ENCODE measurements at places on chromosomes 4 and X.

DNA sequence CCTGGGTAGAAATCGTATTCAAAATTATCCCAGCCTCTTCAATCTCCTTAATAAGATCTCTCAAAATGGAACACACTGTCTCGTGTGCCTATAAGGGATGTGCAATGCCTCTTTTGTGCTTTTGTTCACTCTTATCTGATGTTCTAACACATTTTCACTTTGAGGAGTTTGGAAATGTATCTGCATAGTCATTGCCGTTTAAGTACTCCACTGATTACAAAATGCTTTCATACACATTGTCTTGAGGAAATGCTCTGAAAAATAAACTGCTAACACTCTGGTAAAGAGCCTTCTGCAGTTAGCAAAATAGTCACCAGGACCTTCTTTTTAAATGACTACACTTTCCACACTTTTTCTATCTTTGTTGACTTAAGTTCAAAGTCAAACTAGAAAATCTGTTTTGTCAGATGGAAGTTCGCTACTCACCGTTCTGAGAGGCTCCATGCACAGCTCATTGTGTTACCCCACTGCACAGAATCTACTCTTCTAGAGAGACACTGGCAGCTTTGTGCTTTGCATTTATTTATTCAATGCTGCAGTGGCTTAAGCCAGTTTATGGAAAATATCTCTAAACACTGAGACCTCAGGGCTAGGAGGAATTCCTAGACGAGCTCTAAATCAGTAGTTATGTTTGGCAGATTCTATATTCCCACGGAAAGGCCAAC is 159.0 kb downstream of the CHIC2 start:
- DNase-seq: no peak

GRCh38 chr4:77167866-77168265 is 10.9 kb downstream of the CCNG2 start:
- DNase-seq: no peak

GRCh38 chrX:47644557-47645091 is 5.7 kb downstream of the ELK1 start:
- peak; percentile 33 for DNase-seq

GRCh38 chr4:89123451-89123851 is 12.1 kb downstream of the TIGD2 start:
- no peak for DNase-seq

- DNase-seq: no peak
Measured at GRCh38 chrX:140292188-140292587, 212.7 kb downstream of the SOX3 start.

DNA sequence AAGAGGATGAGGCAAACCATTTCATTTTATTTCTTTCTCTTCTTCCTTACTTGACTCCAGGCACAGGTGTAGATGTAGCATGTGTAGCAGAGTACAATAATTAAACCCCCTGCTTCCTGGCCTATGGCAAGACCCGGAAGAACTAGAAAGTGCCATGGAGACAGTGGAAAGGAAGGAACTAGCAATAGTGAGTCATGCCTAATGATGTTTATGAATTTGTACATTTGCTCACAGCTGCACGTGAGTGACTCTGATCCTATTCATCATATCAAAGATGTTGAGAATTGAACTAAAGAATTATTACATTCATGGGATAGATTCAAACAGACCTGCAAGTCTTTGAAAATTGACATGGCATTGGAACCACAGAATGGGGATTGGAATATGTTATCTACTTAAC is 2233.9 kb upstream of the TENM3 start:
- no peak for DNase-seq

DNA sequence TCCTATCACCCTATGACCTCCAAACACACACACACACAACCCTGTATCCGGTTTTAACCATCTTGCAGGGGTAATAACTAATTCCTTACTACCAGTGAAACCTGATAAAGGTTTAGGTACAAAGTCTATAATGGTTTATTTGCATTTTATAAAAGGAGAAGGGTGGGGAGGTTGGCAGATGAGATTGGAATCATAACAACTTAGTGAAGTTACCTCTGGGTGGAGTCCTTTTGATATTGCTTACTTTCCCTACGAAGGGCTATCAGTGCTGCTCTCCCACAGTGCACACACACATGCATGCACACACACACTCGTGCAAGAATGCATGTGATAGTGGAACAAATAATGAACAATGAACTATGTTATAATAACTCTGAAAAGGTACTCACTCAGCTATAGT is 56.1 kb downstream of the CCSER1 start:
- no peak for DNase-seq

- no peak for DNase-seq
Measured at GRCh38 chrX:13009273-13009672, 34.4 kb downstream of the TMSB4X start.

GRCh38 chr4:155299103-155299502 is 77.7 kb downstream of the MAP9 start:
- DNase-seq: no peak

DNA sequence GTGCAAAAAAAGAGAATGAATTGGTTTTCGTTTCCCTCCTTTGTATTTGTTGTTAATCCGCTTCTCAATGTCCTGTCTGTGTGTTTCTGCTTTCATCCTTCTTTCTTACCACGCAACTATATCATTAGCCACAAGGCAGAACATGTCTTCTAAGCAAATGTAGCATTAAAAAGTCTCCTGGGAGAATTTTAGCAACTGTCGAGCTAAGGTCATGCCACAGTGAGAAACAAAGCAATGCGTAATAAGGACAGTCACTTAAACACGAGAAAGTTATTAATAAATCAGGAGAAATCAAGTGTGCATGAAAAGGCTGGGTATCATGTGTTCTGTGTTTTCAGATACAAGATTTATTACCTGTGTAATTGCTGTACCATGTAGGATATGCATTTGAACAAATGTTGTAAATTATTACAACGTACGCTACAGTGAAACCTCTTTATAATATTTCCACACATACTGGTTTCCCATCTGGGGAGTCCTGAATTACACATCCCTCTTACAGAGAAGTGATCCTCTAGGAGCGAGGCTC is 890.8 kb downstream of the TRIML1 start:
- no peak for DNase-seq

DNA sequence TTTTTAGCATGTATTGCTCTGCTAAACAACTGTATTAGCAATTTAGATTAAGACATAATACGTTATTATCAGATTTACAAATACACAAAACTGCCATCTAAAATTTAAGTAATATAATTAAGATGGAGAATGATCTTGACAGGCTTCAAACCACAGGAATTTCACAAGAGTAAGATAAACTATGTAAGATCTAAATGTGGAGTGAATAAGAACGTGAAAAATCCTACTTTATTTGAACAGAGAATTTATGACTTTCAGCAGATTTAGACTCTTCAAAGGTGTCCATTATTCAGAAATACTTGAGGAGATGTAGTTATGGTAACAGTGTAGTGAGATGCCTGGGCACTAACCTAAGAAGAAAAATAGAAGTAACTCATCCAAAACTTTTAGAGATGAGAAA is 73.2 kb downstream of the SLC4A4 start:
- DNase-seq: peak; percentile 33

DNA sequence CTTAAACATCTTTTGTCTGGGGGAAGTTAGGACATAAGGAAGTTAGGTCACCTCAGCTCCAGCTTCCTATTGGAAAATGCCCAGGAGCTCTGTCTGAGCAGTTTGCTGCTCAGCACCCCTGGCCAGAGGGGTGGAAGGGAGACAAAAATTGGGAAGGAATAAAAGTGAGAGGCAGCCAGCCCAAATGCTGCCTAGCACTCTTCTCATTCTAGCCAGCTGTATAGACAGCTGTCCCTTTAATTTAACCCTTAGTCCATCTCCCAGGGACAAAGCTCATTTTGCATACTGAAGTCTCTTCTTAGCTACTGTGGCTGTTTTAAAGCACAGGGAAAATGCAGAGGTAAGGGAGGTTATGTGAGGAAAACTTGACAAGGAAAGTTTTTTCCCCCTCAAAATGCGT is 89.5 kb upstream of the CITED1 start:
- no peak for DNase-seq

DNA sequence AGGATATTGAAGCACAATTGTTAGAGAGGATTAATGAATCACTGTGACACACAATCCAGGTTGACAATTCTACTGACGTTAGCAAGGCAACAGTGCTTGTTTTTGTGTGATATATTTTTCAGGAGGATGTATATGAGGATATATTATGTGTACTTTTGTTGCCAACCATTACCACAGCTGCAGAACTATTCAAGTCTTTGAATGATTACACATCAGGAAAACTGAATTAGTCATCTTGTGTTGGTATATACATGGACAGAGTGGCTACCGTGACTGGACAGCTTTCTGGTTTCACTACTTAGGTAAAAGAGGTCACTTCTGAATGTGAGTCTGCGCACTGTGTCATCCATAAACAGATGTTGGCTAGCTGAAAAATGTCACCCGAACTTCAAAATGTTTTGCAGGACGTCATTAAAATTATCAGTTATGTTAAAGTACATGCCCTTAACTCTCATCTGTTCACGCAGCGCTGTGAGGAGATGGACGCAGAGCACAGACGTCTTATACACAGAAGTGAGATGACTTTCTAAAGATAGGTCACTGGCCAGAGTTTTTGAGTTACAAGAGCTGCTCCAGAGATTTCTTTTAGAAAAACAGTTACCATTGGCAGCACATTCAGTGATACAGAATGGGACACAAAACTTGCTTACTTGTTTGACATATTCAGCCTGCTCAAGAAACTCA is 69.0 kb downstream of the MRPL1 start:
- no peak for DNase-seq

GRCh38 chr4:26055855-26056254 is 141.8 kb downstream of the SMIM20 start:
- DNase-seq: no peak

- no peak for DNase-seq
Measured at GRCh38 chr4:17033768-17034181, 135.3 kb upstream of the LDB2 start.

DNA sequence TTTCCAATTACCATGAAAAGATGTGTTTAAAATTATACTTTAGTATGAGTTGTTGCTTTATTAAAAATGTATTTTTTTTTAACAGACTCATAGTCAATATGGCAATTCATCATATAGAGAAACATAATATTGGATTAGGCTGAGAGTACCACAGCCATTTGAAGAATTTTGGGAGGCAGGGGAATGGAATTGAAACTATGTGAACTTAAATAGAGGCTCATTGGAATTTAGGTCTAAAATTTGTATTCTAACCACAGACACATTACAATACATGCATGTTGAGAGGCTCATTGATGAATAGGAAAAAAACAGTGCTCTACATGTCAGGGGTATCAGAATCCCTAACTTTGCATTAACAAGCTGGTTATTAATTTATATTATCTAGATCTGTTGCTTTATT is 269.6 kb downstream of the DKK2 start:
- DNase-seq: no peak

DNA sequence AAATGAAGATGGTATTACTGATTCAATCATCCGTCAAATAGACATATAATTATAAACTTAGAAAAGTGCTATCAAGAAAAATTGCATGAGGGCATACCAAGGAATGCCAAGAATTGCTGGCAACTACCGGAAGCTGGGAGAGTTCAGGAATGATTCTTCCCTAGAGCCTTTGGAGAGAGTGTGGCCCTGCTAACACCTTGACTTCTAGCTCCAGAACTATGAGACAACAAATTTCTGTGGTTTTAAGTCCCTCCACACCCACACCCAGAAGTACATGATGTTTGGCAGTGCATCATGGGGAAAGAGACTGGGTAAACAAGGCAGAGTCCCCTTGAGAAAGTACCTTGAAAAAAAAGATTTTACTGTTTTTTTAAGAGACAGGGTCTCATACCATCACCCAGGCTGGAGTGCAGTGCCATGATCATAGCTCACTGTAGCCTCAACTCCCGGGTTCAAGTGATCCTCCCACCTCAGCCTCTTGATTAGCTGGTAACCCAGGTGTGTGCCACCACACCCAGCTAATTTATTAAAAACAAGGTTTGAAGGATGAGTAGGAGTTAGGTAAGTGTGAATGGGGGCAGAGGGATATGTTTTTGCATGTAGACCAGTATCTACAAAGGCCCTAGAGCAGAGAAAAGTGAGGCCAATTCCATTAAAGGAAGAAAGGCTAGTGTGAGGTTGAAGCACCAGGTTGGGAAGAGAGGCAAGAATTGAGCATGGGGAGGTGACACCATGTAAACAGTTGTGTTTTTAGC is 53.1 kb downstream of the GSX2 start:
- no peak for DNase-seq

GRCh38 chrX:23373129-23373804 is 38.6 kb downstream of the PTCHD1 start:
- DNase-seq: no peak

DNA sequence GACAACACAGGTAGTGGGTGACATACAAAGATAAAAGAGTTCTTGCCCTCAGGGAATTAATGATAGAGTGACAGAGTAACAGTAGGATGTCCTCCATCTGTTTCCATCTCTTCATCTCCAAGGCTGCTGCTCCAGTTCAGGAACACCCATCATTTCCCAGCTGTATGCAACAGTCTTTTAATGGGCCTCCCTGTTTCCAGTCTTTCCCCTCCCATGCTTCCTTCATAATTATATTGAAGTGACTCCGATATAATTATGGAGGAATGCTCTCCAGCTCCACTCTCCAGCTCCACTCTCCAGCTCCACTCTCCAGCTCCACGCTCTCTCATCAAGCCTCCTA is 65.3 kb upstream of the MSN start:
- no peak for DNase-seq

- peak; percentile 41 for DNase-seq
Measured at GRCh38 chr4:67746797-67747495, 7.2 kb downstream of the GNRHR start.

DNA sequence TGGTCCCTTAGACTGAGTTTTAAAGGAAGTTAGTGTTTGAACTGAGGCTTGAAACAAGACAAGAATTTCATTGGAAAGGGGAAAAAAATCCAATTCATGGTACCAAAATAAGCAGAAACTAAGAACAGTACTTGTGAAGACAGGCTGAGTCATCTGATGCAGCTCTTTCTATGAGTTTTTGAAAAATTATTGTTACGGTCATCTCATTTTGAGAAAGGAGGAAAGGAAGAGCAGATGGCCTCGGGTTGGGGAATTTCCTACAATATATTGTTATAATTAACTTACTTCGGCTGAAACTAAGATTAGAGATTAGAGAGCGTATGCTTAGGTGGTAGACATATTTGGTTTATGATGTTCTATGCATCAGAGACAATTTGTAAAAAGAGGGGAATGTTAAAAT is 2164.8 kb upstream of the AGA start:
- no peak for DNase-seq
